ENCODE measurements at places on chromosomes 3 and 15.
A peak's percentile ranks its signal among the peaks of the same experiment; 100 is the strongest.

GRCh38 chr15:62250186-62250585 lies 85.1 kb upstream of the C2CD4B start:
- no peak for ATAC-seq

DNA sequence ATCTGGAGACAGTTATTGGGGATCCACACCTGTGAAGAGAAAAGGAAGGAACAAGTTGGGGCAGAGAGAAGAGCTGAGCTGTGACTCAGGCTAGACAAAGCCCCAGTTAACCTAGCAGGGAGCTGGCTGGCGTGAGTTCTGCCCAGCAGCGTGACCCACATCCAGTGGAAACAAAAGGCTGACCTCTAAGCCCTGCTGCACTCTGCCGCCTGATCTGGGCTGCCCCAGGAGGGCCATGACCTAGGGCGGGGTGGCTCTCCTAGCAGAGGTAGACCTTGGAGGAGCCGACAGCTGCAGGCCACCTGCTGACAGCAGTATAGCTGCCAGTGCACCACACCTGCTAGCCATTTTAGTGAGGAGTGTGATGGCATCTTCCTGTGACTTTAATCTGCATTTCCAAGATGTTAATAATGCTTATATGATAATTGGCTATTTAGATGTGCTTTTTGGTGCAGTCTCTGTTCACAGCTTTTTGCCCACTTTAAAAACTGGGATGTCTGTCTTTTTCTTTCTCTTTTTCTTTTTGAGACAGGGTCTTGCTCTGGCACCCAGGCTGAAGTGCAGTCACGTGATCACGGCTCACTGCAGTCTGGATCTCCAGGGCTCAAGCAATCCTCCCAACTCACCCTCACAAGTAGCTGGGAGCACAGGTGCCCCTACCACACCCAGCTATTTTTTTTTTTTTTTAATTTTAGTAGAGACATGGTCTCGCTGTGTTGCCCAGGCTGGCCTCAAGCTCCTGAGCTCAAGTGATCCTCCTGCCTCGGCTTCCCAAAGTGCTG lies 78.1 kb downstream of the LSM3 start:
- no peak for ATAC-seq

- ATAC-seq, result no peak
These were observed 7.8 kb downstream of the RPS17 start for GRCh38 chr15:82532383-82532990.

DNA sequence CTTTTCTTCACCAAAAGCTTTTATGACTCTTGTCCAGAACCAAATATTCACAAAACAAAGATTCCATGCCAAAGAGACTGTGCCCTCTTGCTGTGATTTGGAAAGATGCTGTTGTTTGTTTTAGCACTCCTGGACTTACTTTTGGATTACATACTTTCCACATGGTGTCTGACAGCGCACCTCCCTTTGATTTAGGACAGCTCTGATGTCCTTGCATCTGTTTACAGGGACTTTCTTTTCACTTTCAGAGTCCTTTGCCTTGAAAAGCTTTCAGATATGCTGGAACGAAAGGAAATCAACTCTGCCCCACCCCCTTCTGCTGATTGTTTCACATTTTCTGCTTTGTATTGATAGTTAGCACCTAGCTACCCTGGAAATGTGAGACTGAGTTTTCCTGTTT lies 133.0 kb upstream of the NR2E3 start:
- ATAC-seq, result no peak

- ATAC-seq, result peak; percentile 44
These were observed 3.3 kb downstream of the ANKRD63 start for GRCh38 chr15:40279437-40280141.

DNA sequence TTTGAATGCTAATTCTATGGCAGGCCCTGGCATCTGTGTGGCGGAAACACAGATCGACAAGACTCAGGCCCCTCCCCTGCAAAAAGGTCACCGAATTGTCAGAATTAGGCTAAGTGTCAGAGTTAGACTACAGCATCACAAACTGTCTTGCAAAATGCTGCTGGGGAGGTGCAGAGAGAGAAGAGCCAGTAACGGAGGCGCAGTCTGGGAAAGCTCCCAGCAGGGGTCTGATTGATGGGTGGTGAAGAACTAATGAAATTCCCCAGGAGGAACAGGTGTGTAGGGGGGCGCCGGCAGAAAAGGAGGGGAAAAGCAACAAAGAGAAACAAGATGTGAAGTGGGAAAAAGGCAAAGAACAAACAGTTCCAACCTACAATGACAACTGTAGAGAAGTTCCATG lies 72.7 kb upstream of the TAMM41 start:
- no peak for ATAC-seq

DNA sequence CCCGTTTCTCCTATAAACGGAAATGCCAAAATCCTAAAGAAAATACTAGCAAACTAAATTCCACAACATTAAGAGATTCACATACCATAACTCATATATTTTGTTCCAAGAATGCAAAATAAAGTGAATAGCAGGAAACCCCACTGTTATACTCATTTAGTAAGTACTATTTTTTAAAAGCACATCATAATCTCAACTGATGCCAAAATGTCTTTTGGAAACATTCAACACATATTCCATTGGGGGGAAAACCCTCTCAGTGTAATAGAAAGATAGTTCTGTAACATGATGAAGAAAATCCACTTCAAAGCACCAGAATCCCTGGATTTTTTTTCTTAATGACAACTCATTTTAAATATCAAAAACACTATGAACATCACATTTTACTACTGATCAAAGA lies 93.0 kb upstream of the EIF1B start:
- ATAC-seq, result no peak

DNA sequence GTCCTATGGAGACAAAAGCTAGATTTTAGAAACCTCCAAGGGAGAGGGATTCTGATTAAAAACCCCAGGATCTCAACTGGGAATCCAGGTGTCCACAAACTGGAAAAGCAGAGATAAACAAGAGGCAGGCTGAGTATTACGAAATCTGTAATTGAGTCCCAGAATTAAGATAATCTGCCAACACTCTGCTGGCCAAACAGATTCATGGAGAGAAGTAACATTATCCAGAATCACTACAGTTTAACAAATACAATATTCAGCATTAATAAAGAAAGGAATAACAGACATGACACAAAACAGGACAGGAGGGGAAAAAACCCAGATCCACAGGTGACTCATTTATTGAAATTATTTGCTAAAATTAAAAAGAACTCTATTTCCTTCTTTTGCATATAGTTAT lies 227.2 kb upstream of the NANOGP8 start:
- no peak for ATAC-seq

- ATAC-seq, result no peak
These were observed 43.4 kb downstream of the TSC22D2 start for GRCh38 chr3:150451329-150452048.

DNA sequence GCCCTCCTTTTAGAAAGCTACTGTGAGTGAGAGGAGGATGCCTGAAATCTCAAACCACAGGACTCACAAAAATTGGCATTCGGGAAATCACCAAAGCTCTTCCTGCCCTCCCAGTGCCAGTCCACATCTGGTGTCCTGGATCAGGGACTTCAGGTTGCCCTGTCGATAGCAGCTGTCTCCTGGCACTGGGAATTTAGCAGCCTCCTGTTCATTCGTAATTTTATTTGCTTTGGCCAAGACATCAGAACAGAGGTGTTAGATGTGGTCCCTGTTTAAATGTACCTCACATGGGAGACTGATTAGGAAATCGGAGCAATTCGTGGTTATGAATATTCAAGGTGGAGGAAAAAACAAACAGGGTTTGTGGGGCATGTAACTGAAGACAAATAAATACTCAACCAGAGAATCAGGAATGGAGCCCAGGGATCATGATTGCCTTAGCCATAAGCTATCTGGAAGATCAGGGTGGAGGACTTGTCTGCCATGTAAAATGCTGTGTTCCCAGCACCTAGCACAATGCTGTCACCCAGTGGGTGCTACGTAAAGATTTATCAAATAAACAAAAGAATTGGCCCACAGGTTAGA lies 265.2 kb upstream of the PROK2 start:
- no peak for ATAC-seq

GRCh38 chr3:89182056-89182455 lies 74.6 kb downstream of the EPHA3 start:
- ATAC-seq, result no peak

DNA sequence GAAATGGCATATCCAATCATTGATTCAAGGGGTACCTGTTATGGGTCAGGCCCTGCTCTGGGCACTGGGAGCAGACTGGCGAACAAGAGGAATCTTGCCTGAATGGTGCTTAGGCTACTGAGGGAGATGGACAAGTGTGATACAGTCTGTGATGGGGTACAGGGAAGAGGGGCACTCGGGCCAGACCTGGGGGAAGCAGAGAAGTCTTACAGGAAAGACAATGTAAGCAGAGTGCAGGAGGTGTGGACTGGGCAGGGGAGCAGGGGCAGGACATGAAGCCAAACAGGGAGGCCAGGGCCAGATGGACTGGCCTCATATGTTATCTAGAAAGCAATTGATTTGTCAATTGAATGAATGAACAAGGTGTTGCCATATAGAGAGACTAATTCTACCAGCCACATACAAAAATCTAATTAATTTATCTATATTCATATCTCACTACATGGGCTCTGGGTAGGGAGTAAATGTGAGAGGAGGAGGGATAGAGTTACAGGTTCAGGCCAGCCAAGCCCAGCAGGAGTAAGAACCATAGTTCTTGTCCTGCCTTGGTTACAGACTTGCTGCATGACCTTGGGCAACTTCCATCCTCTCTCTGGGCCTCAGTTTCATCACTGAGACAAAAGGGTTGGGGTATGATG lies 3.6 kb upstream of the IGDCC4 start:
- no peak for ATAC-seq

DNA sequence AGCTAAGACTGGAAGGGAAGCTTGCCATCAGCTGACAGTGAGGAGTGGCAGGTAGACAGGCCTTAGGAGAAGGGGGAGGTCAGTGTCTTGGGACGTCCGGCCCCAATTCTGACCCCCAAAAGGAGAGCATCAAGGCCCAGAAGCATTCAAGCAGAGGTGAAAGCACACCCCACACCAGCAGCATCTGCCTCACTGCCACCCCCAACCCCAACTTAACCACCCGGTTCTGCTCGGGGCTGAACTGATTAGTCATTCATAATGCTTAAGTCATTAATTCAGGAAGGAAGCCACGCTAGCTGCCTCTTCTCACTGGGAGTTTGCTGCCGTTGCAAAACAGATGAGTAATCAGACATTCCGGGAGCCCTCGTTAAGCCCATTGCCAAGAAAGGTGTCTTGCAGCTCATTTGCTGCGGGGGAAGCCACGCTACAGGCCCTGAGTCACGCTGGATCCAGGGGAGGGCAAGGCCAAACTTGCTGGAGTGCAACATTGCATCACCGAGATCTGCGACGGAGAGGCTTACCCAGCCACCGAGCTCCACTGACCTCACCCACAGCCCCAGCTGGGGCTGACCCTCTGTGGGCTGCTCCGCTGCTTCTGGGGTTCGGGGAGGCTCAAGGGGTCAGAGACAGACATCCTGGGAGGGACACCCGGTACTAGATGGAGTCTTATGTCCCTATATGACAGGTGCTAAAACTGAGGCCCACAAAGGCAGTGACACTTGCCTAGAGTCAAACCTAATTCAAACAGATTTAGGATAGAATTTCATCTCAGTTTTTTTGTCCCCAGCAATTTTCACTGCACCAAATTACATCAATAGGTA lies 46.4 kb upstream of the HES1 start:
- ATAC-seq, result peak; percentile 59

DNA sequence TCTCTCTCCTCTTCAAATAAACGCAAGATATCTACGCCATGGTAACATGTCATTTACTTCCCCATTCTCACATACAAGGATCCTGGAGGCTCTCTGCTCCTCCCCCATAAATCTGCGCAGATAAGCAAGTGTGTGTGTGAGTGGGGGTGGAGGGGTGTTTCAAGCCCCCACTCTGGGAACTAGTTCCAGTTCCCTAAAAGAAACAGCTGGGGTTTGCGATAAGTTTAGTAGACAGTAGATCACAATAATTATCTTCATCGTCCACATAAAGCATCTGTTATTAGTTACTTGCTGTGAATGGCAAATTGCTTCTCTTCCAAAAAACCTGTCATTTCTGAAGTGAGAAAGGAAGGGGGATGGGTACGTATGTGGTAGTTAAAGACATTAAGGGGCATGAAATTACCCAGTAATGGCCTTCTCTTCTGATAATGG lies 79.8 kb downstream of the RBPMS2 start:
- ATAC-seq, result peak; percentile 81

- ATAC-seq, result no peak
These were observed 1.2 kb downstream of the GBE1 start for GRCh38 chr3:81760215-81760614.

DNA sequence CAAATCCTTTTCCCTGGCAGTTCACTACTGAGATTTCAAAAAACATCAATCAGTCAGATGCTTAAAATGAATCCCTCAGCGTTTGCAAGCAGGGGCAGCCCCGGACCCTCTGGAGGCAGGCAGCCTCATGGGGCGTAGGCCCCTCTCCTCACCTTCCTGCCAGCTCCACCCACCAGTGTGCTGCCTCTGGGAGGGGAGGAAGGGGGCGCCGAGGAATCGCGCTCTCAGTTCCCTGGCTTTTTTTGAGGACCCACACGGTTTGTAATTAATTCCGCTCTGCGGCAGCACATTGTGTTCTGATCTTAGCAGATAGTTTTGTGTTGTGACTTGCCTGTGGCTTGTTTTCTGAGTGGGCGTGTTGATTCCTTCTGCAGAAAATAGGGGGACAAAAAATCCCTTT lies 159.9 kb downstream of the KLF13 start:
- no peak for ATAC-seq

DNA sequence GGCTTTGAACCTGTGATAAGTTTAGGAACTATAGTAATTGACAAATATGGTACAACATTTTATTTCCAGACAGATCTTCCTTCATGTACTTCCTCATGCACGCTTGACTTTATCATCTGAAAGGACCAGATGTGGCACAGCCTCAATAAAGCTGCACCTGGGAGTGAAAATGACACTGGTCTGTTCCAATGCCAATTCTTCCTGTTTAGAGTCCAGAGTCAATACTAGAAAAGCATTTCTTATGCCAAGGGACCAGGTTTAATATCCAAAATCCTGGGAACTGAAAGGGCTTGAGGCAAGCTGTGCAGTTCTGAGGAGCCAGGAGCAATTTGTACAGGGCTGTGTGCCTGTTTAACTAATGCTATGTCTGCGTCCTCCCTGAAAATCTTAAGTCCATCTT lies 15.3 kb downstream of the DPH6 start:
- ATAC-seq, result no peak

DNA sequence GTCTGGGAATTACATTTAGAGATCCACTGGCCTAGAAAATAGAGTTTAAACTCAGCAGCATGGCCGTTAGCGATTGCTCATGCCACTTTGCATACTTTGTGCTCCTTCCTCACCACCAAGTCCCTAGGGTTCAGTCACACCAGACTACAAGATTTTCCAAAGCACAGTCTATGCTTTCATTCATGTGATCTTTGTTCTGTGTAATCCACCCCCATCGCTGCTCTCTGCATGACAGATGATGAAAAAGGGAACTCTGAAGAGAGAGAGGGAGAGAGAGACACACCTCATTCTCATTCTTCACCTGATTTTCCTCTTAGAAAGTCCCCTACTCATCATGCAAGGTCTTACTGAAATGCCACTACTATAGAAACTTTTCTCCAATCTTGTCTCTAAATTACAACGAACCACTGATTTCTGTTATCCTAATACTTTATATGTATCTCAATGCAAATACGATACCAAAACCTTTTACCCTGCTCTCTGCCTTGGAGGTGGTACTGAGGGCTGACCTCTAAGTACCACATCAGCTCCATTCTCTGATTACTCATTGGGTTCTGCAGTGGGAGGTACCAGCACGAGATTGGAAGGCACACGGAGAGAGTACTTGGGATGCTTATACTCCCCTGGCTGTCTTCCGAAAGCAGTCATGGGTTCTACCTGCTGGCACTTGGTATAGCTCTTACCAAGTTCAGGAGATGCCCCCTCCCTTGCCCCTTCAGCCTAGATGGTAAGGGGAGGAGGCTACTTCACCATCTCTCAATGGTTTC lies 1.1 kb upstream of the PARP15 start:
- ATAC-seq, result peak; percentile 95

- ATAC-seq, result no peak
These were observed 106.7 kb downstream of the RYK start for GRCh38 chr3:134143828-134144401.
